ENCODE measurements at places on chromosomes 13 and 19.

DNA sequence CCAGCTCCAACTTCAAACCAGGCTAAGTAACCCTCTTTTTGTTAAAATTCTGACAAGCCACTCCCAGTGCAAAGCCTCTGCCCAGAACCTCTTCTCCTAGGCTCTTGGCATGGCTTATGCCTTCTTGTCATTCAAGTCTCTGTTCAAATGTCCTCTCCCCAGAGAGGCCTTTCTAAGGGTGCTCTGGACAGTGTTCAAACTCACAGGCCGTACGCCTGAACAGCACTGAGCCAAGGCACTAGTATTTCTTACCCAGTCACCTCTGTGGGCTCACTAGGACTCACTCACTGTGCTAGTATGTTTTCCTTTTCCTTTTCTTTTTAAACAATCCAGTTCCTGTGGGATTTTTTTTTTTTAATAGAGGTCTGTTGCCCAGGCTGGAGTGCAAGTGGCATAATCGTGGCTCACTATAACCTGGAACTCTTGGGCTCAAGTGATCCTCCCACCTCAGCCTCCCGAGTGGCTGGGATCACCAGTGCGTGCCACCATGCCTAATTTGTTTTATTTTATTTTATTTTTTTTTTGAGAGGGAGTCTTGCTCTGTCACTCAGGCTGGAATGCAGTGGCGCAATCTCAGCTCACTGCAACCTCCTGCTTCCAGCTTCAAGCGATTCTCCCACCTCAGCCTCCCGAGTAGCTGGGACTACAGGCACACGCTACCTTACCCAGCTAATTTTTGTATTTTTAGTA, 2.3 kb upstream of the ASF1B start:
- no peak for DNase-seq

GRCh38 chr13:91768746-91769145, 370.3 kb downstream of the GPC5 start:
- DNase-seq, result no peak

DNA sequence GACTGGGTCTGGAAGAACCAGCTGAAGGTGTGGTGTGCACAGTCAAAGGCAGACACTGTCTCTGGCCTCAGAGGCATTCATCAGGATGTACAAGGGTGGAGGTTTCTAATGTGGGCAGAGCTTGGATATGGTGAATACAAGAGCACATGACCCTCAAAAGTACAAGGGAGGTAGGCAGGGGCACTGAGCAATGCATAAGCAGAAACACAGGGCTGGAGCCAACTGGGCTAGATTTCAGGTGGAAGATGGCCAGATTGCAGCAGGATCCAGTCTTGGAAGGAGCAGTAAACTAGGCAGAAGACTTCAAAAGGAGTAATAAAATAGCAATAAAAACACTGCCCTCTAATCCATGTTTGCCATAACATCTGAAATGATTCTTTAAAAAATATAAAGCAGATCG, 417.1 kb downstream of the OLFM4 start:
- no peak for DNase-seq

DNA sequence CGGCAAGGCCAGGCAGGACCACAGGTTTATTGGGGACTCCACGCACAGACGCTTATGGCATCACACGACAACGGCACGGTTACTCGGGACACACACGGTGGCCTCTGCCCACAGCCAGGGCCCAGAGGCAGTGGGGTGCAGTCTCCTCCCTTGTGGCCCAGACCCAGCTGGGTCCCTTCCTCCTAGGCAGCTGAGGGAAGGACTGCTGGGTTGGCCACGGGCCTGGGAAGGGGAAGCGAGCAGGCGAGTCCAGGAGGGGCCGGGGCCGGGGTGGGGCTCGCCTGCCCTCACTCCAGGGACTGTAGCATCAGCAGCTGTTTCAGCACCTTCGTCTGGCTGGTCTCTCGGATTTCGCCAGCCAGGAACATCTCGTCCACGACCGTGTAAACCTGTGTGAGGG, 12.5 kb downstream of the AP2S1 start:
- no peak for DNase-seq

- DNase-seq, result no peak
Observed at GRCh38 chr19:8004001-8004400, 1.4 kb downstream of the ELAVL1 start.

DNA sequence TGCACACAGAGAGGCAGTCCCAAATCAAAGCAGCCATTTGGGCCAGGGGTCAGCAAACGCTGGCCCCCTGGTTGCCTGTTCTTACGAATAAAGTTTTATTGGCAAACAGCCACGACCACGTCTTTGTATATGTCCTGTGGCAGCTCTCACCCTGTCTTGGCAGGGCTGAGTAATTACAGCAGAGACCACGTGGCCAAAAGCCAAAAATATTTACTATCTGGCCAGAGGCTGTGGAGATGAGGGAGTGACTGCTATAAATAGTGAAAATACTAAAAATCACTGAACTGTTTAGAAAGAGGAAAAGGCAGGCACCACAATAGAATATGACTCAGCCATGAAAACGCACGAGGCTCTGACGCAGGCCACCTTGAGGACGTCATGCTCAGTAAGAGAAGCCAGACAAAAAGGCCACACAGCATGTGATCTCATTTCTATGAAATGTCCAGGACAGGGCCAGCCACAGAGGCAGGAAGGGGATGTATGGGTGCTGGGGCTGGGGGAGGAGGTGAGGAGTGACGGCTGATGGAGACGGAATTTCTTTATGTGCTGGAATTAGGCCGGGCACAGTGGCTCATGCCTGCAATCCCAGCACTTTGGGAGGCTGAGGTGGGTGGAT, 29.4 kb downstream of the SMIM24 start:
- DNase-seq, result no peak

DNA sequence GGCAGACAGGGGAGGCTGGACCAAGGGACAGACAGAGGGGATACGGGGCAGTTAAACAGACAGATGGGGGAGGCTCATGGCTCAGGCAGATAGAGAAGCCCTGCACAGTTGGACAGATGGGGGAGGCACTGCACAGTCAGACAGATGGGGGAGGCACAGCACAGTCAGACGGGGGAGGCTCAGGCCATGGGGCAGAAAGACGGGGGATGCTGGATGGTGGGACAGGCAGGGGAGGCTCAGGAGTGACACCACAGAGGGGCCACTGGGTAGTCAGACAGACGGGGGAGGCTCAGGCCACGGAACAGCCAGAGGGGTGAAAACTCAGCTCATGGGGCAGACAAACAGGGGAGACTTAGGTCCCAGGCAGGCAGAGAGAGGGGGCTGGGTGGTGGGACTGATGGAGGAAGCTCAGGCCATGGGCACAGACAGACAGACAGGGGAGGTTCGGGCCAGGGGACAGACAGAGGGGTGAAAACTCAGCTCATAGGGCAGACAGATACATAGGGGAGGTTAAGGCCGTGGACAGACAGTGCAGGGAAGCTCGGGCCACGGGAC, 886 bp downstream of the MFSD12 start:
- no peak for DNase-seq

DNA sequence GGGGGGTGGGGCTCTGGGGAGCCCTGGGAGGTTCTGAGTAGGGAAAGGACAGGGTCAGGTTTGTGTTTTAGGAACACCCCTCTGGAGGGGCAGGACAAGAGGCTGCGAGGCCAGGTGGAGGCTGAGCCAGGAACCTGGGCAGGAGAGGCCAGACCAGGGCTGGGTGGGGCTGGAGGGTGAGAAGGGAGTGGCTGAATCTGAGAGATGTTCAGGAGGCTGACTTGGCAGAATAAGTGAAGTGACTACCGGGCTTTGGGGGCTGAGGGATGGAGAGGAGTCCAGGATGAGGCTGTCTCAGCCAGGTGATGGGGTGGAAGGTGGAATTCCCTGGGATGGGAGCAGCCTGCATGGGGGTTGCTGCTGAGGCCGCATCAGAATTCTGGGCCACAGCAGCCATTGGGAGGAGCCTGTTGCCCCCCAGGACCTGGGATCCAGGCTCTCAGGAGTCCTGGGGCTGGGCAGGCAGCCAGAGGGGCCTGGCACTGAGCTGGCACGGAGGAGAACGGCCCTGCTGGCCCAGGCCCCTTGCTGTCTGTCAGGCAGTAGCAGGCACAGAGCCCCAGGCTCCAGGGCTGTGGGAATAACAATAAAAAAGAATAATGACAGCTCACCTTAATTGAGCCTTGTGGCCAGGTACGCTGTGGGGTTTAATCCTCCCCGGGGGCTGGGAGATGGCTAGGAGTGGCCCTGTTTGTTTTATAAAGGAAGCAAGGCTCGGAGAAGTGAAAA, 3.3 kb downstream of the PPP5C start:
- no peak for DNase-seq
